ENCODE measurements at places on chromosomes 3 and 15.

DNA sequence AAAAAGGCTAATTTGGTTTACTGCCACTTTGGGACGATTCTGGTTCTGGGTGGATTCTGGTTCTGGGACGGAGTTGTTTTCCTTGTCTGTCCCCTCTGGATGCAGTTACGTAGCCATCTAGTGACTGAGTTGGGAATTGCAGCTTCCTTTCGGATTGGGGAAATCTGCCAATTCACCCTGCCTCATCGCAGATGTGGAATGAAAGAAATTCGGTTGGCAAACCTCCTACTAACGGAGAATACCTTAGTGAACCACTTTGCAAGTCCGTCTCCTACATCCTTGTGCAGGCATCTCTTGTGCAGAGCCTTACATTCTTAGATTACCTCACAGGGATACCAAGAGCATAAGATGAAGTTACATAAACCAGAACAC lies 31.5 kb upstream of the AP4E1 start:
- peak; percentile 97 for DNase-seq

DNA sequence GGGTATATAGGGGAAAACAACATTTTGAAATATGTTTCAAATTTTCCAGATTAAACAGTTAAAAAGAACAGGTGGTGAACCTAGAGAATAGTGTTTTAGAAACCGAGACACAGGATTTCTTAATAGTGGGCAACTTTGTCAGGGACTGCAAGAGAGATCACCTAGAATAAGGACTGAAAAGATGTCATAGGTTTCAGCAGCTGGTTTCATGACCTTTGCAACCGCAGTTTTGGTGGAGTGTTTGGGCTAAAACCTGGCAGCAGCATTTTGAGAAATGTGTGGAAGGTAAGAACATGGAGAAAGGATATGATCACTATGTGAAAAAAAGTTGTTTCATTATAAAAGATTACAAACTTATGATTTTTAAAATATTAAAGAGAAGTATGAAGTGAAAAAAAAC lies 34.9 kb downstream of the PRKCI start:
- DNase-seq: no peak

DNA sequence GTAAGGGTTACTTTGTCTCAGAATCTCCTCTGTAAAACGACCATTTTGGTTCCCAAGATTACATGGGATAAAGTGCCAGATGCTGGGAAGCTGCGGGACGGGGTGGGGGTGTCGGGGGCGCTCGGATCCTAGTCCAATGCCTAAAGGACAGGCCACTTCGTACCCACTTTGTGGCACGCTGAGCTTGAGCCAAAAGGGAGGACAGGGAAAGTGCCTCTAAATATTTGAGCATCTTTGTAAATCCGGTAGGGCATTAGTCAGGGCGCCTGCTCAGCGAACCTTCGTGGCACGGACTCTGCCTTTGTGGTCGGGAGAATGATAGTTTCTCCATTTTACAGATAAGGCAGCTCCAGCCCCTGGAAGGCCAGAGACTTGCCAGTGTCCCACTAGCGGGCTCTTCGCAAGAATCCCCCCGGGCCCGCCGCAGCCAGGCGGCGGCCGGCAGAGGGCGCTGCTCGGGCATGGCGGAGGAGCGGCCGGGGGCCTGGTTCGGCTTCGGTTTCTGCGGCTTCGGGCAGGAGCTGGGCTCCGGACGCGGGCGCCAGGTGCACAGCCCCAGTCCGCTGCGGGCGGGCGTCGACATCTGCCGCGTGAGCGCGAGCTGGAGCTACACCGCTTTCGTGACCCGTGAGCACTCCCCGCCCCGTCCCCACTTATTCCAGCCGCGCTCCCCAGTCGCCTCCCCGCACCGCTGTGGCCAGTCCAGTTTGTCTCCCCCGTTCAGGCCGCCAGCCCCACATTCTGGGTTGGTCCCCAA lies 1.8 kb downstream of the RCCD1 start:
- peak; percentile 76 for DNase-seq

- DNase-seq: no peak
Measured at GRCh38 chr3:14871456-14872200, 52.9 kb downstream of the FGD5 start.

DNA sequence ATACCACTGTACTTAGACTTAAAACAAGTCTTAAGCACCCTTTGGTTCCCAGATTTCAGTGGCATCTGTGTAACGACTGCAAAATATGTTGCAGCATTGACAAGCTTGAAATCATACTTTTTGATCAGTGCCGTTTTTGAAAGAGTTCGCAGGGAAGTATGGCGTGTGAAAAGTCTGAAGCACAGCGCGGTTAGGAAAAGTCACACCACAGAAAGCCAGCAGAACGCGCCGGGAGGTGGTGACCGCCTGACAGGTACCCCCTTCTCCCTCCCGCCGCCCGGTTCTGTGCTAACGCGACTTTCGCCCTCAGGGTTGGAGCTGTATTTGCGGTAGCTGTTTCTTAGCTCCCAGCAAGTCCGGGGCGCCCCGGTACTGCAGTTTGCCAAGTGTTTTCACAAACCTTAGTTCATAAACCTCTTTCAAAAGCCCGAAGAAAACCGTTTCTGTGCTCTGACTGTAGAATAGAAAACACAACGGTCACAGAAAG lies 481 bp upstream of the CRYBG3 start:
- peak; percentile 77 for DNase-seq

DNA sequence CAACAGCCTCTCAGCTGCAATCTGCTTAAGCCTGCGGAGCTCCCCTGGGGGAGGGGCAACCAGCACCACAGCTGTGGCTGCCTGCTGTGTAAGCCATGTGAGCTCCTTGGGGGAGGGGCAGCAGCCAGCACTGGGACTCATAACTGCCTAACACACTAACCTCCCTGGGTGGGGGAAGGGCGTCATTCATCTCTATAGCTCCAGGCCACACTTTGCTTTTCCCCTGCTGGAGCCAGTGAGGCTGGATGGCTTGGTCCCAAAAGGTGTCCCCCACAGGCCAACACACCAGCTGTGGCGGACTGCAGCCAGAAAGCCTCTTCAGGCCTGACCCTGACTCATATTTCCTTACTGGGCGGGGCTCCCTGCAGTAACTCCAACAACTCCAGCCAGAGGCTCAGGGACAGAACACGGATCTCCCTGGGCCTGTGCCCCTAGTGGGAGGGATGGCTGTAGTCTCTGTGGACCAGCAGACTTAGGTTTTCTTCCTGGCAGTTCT lies 129.8 kb downstream of the PPM1L start:
- peak; percentile 87 for DNase-seq

DNA sequence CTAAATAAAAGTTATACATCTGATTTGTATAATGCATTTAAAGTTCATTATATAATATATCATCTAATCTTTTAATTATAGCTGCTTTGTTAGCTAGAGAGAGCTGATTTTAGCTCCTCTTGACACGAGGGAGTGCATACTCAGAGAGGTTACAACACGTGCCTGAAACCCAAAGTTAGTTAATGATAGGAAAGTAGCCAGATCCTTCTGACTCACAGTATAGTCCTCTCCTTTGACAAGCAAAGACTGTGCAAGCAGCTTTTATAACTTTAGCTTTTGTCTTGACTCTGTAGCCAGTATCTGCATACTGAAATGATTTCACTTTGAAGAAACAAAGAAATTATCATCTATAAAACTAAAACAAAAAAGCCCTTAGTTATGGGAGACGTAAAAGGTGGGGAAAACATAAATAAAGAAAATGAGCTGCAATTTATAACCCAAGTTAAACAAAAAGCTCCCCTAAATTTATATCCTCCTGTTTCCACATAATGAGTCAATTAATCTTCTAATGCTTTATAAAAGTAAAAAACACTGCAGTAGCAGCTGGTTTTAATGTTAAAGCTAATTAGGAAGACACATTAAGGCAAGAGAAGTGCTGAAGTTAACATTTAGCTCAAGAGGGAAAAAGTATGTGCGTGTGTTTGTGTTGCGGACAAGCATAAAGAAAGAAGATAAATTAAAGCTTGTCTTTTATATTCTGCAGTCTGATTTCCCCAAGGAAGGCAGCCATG lies 13.1 kb downstream of the GABRR3 start:
- peak; percentile 47 for DNase-seq

- peak; percentile 42 for DNase-seq
Measured at GRCh38 chr3:101038393-101038792, 45.2 kb upstream of the ABI3BP start.

DNA sequence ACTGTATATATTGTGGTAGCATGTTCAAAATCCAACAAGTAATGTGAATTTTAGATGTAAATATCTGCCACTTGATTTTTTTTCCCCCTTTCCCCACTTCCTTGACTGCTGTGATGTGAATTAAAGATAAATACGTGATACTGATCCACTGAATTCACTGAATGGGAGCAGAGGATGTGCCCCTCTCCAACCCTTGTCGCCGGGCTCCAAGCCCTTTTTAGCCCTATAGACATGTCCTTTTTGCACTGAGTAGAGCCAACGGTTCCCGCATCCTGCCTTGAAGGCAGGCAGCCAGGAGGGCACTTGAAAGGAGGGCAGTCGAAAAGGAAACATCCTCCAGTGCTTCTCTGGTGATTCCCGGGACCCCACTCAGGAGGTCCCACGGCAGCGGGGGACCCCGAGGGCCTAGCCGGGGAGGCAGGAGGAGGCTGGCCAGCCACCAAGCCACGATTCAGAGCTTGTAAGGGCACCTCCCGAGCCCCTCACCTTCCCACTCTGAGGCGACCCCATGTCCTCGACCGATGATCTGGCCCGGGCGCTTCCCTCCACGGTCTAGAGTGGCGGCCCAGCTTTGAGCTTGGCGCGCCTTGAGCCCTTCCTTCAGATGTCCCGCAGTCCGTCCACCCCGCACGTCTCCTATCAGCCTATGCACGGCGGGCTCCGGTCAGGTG lies 901 bp upstream of the MANF start:
- peak; percentile 28 for DNase-seq

DNA sequence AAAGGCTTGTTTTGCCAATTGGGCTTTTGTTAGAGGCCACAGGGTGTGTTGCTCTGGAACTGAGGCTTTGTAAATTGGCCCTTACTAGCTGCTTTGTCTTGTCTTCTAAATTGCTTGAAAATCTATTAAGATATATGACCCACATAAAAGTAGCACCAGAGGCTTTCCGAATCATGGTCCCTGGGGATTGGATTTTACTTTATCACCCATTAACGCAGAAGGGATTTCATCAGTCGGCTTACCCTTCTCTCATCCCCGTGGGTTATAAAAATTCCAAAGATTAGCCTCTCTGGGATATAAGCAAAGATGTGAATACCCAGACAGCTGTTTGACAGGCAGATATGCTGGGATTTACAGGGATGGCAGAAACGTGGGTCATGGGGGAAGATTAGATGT lies 98.3 kb upstream of the CHL1 start:
- no peak for DNase-seq

- no peak for DNase-seq
Measured at GRCh38 chr3:98710067-98710659, 53.0 kb upstream of the ST3GAL6 start.

DNA sequence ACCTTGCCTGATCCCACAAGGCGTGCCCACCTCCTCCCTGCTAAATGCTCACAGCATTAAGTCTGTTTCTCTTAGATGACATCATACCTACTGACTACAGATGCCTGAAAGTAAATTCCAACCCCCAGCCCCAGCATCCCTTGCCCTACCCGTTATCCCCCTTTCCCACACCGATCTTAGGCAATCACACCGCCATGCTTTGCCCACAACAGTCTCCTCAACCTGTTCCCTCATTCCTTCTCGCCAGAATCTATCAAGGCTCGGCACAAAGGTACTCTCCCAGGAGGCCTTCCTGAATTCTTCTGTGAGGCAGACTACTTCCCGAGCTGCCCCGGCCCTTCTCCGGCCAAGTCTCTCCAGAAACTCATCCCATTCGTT lies 789 bp upstream of the SEC61A1 start:
- peak; percentile 29 for DNase-seq

DNA sequence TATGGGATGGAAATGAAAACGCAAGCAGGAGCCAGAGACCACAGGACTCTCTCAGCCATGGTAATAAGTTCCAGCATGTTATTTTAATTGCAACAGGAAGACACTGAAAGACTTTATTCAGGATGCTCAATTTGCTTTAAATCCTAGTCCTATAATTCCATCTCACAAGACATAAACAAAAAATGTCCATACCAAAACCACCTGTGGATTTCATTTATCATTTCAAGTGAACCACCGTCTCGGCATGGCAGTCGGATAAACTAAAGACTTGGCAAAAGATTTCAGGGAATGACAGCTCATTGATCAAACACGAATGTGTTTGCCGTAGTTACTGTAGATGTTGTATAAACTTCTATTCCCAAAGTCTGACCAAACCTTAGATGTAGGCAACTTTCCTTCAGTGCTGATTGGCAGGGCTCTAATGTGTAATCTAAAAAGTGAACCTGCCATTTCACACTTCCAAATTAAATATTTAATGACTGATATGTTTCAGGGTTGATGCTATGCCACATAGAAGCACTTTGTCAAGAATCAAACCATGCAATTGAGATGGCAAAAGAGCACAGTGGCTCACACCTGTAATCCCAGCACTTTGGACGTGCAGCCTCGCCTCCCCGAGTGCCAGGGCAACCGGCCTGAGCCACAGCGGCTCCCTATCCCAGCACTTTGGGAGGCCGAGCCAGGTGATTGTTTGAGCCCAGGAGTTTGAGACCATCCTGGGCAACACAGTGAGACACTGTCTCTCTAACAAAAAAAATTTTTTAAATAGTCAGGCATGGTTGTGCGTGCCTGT lies 331.7 kb downstream of the MAGI1 start:
- no peak for DNase-seq

DNA sequence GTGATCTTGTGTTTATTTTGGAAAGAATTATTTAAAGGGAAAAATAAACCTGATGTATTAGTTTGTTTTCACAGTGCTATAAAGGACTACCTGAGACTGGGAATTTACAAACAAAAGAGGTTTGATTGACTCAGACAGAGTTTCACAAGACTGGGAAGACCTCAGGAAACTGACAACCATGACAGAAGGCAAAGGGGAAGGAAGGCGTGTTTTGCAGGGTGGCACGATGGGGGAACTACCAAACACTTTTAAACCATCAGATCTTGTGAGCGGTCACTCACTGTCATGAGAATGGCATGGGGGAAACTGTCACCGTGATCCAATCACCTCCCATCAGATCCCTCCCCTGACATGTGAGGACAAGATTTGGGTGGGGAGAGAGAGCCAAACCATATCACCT lies 87.0 kb downstream of the TP63 start:
- DNase-seq: no peak

GRCh38 chr15:43243020-43243645 lies 22.3 kb upstream of the EPB42 start:
- no peak for DNase-seq

- DNase-seq: no peak
Measured at GRCh38 chr15:101477851-101478362, 11.6 kb downstream of the PCSK6 start.

DNA sequence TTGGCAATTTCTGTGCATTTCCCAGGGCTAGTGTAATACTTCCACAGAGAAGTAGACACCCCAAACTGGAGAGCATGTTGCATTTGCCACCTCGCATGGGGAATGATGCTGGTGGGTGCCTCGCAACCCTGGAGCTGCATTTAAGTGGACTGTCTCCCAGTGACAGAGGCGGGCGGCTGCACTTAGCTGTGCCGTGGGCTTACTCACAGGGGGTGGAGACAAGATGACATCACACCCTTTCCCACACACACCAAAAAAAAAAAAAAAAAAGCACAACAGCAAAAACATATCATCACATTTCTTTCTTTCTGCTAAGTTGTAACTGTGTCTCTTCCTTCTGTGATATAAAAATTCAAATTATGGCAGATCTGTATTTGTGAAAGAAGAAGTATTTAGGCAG lies at the start of gene ABI3BP:
TSS of gene ABI3BP (minus strand) at position 113 of the 400 bp plus-strand sequence. CDS start at position 76, 37 bp downstream.
- peak; percentile 90 for DNase-seq

Data from choroid plexus epithelial cell (primary cell).